RPMI7951 (cell line): ENCODE measurements at places on chromosomes 3 and 15.
A peak's percentile ranks its signal among the peaks of the same experiment; 100 is the strongest.

- DNase-seq: peak; percentile 69
These were observed at the start of gene GREM1 for GRCh38 chr15:32717426-32718226. TSS of gene GREM1 (plus strand) at chr15:32718004. CDS start at chr15:32730691, 12,687 bp downstream.

DNA sequence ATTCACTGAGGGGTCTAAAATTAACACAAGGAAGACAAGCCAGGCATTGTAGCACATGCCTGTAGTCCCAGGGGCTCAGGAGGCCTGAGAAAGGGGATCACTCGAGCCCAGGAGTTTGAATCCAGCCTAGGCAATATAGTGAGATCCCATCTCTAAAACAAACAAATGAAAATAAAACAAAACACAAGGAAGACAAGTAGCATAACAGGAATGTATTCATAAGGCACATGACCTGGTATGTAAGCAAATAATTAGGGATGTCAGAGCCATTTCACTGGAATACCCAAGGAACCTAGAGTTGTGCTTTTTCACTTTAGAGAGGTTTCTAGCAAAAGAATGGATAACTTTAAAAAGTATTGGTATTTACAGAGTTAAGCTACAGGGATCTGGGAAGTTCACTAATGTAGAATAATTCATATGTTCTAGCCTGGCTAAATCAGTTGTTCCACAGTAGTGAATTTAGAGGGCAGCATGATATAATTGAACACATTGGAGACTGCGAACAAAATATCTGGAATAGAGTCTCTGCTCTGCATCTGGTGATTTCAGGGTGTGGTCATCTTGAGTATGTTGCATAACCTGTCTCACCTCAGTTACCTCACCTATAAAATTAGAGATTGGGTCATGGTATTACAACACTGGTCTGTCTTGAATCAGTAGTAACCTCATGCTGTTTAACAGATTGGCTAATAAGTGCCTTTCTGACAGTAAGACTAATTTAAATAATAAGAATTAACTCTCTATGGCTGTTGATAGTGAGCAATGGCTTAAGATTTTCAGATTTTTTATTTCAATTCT lies 9.3 kb downstream of the GRAMD1C start:
- no peak for DNase-seq

GRCh38 chr3:139302801-139303113 lies 41.1 kb upstream of the MRPS22 start:
- no peak for DNase-seq

DNA sequence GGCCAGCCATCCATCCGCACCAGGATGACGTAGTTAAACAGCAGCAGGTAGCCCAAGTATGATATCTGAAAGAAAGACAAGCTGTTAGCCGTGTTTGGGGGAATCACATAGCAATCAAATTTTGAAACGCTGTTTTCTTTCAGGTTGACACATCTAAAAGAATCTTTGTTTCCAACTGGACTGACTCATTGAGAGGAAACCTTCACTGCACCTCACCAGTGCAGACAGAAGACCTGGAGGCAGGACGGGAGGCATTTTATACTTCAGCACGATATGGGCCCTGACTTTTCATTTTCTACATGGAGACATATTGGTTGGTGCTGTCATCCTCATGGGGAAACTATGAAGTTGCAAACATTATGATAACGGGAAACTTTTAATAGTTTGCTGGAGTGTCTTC lies 44.2 kb upstream of the MTMR10 start:
- no peak for DNase-seq

- DNase-seq: peak; percentile 11
These were observed 18.6 kb downstream of the CMTM8 start for GRCh38 chr3:32257042-32257441.

DNA sequence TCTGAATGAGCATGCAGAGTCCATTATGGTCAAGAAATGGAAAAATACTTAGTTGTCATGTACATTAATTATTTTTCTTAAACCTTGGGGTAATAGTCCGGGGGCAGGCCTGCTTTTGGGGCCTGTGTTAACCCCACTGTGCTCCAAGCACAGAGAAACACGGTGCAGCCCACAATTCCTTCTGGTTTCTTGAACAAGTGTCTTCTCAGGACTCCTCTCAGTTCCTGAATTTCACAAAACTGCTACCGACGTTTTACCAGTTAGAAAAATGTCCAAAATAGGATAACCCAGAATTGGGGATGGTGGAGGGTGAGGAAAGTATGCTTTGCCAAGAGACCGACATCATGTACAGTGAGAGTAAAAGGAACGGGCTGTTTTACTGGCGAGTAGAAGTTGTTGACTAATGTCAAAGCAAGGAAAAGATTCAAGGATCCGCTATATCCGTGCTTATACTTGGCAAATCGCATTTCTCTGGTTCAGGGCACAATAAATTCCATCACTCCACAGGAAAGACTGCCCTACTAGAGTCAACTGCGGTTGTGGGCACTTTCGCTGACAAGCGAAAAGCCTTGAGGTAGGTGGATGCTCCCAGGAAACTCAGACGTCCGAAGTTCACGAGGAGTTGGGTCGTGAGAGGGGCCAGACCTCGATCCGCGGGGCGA lies 495 bp upstream of the NXPE3 start:
- no peak for DNase-seq

GRCh38 chr3:195129644-195130492 lies 141.1 kb downstream of the XXYLT1 start:
- no peak for DNase-seq

- no peak for DNase-seq
These were observed 108.8 kb downstream of the XXYLT1 start for GRCh38 chr3:195162033-195162669.

GRCh38 chr3:119809249-119810017 lies 27.5 kb downstream of the NR1I2 start:
- DNase-seq: no peak

GRCh38 chr3:114392831-114393230 lies 99.0 kb downstream of the TIGIT start:
- DNase-seq: no peak

- peak; percentile 51 for DNase-seq
These were observed 272.2 kb upstream of the CHRNA7 start for GRCh38 chr15:31758126-31758525.

DNA sequence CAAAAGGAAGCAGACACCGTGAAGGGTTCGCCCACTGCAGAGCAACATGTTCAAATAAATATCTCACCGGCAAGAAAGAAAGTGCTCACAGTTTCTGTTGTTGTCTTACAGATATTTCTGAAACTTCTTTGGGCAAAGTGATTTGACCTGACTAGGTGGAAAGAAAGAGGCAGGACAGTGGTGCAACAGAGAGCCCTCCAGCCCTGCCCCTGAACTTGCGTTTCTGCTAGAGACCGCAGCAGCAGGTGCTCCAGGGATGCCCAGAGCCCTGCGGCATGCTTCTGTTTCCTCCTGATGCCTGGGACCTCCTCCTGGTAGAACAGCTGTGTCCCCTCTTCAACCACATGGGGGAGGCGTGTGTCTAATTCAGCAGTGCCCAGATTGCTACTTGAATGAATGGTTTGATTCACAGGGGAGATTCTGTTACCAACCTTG lies 123.4 kb downstream of the ATP10A start:
- DNase-seq: no peak

DNA sequence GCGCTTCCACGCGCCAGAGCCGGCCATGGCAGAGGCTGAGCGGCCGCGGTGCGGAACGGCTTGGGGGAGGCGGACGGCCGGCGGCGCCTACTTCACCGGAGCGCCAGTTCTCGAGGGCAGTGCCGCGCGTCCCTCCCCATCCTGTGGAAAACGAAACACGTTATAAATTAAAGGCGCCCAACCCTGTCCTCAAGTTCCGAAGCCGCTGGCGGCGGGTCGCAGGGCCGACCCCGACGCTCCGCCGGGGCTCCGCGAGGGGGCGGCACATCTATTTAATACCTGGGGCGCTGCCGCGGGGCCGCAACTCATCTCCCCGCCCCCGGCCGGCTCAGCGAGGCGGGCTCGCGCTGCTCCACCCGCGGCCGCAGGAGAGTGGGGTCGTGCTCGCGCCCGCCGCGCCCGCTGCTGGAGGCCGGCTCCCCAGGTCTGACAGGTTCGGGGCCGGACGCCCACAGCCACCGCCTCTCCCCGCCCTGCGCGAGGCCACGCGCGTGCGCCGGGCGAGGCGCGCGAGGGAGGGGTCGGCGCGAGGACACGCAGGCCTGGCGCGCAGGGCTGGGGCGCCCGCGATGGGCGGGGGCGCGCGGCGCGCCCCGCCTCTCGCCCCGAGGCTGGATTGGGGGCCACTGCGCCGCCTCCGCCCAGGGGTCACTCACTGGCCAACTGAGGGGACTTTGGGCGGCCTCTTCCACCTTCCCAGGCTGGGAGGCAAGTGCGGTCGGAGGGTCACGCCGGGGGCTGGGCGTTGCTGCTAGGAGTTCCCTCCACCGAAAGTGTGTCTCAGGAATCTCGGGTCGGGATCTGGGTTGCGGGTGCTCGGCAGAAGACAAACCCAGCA lies at the start of gene SLC30A4:
TSS of gene SLC30A4 (minus strand) at position 428 of the 838 bp plus-strand sequence. CDS start at position 27, 401 bp downstream.
- DNase-seq: peak; percentile 76

- DNase-seq: no peak
These were observed 115.2 kb downstream of the EDEM1 start for GRCh38 chr3:5302661-5303060.

- no peak for DNase-seq
These were observed 26.8 kb downstream of the TARS3 start for GRCh38 chr15:101697488-101697887.

DNA sequence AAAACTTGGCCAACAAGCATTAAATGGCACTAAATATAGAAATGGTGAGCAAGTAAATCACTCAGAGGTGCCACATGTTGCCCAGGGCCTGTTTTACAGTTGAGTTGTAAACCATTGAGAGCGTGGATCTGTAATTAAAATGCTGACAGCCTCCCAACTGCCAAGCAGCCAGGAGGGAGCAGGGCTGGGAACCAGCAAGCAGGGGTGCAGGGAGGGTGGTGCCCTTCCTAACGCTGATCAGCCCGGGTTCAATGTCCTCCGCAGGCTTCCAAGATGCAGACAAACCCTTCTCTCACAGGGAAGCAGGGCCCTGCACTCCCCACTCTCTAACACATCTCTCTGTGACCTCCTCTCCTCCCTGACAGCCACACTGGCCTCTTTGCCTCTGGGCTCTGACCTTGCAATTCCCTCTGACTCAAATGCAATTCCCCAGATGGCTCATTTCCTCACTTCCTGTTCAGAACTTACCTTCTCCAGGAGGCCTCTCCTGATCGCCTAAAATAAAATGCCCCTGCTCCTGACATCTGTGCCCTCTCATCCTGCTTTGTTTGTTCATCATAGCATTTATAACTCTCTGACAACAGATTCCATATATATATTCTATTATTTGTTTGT lies 40.0 kb downstream of the WNT7A start:
- DNase-seq: no peak

GRCh38 chr15:68278595-68279405 lies 1.3 kb downstream of the FEM1B start:
- peak; percentile 46 for DNase-seq

DNA sequence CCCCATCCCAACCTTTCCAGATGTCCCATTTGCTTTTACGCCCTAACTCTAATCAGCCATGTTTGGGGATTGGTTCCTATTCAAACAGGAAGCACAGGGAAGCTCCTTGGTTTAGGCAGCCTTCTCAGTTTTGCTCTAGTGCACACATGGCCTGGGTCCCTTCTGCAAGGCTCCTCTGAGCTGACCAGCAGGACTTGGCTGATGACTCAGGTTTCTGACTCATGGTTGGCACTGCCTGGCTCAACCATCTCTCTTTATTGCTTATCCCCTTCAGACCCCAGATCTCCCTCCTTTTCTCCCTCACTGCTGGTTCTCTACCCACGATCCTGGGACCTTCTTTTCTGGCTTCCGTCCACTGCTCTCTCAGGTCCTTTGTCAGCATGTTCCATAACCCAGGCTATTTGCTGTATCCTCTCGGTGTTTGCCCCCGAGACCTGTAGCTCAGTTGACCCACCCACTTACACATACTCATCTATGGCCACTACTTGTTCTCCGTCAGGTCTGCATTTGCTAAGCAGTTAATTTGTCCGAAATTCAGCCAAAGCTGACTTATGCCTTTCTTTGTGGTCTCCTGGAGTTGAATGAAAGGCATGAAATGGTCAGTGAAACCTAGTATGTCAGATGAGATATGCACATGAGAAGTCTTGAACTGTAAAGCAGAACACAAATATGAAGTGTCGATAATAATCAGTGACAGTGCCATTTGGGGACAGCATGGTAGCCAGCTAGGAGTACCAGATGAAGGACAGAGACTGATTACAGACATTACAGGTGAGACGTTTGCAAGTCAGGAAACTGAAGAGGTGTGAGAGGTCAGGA lies 323.5 kb upstream of the ROPN1 start:
- peak; percentile 82 for DNase-seq

DNA sequence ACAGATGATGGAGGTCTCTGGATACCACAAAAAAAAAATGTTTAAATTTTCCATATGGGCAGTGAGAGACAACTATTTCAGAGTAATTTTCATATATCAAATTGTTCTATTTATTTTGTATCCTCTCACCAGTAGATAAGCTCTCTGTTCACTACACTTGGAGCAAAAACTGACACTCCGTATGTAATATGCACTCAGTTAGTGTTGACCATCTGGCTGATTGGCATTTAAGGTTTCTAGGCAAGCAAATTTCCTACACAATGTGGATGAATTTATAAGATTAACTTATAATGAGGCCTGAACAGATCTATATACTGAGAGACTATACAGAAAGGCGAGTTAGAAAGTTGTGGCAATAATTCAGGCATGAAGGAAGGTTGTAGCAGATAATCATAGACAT lies 836.5 kb upstream of the SEMA6D start:
- no peak for DNase-seq

DNA sequence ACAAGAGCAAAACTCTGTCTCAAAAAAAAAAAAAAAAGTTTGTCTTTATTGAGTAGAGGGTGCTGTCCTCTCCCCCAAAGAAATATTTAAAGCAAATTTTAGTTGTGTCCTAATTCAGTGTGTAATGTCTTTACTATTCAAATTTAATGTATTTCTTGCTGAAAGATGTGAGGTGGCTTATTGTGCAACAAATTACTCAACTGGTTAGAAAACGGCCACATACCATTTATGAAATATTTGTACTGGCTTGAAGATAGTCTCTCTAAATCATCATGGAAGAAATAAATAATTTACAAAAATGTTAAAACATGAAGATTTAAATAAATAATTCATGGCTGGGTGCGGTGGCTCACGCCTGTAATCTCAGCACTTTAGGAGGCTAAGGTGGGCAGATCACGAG lies 63.0 kb downstream of the SLTM start:
- no peak for DNase-seq

DNA sequence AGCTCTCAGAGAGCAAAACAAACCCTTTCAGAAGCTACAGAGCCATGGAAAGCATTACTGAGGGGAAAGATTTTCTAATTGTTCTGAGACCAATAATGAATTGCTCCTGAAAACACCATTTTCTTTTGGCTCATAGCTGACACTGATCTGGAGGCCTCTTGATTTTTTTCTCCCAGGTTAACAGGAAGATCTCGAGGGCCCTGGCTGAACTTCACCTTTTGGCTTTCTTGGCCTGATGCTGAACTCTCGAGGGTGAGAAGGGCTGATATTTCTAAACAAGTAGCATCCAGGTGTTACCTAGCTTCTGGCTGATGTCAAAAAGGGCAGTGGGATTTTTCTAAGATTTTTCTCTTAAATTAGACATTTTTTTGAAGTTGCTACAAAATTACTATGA lies 19.9 kb upstream of the NFKBIZ start:
- no peak for DNase-seq

GRCh38 chr3:116034794-116035193 lies 410.5 kb downstream of the LSAMP start:
- no peak for DNase-seq
